ENCODE measurements at places on chromosomes 3 and 15. TPM values are rescaled to one million over a fixed set of nuclear protein-coding genes. Genes with fewer than 3 reads are reported as not detected.

Gene SMCO1
- not detected for total RNA-seq

Gene TRAIP
- total RNA-seq, result 7.9 TPM

Gene FOXL2NB
- total RNA-seq, result not detected

Gene CLDN16
- total RNA-seq, result not detected

Gene ZNF80
- total RNA-seq, result 1.7 TPM

GRCh38 chr3:173732237-173732636 lies 334.7 kb downstream of the NLGN1 start:
- no peak for DNase-seq

DNA sequence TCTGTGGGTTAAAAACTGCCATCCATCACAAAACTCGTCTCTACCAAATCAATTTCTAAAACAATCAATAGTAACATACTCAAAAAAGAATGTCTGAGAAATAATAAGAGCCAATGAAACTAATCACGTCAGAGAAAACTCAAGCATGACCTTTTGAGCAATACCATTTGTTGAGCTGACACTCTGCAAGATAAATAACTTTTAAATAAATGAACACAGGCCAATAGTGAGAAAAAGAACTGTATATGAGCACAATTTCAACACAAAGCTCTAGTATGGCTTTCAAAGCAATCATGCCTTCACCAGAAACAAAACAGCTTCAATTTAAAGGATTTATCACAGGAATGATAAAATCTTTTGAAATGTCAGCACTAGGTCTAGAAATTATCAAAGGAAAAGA lies 249.2 kb upstream of the SETMAR start:
- DNase-seq, result no peak

DNA sequence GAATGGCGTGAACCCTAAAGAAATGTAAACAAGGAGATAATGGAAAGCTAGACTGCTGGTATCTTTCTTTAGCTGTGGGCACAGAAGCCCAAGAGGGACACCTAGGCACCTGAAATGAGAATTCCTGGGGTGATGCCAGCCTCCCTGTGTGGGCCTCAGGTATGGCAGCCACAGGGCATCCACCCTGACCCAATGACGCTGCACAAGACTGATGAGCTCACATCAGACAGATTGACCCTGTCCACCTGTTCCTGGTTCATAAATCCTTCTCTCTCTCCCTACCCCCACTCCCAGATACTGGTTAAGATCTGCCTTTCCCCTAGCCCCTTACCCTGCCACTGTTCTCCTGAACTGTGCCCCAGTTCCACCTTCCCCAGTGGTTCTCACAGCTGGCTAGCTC lies 1.5 kb downstream of the GLB1 start:
- no peak for DNase-seq

DNA sequence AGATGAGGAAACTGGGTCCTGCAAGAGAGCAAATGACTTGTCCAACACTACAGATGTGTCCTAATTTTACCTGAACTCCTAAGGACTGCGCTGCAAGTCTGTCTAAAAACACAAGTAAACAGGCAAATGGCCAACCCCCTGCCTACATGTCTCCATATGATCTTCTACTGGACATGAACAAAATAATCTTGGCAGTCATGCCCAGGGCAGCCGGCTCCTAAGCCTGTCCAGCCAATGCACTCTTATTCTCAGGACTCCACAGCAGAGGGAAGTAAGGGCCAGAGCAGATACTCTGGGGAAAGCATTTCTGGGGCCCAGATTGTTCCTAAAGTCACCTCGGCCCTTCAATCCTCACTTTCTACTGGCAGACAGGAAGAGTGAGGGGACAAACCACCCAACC lies 10.3 kb downstream of the COLQ start:
- no peak for DNase-seq

- DNase-seq, result no peak
Measured at GRCh38 chr3:171950373-171950772, 89.0 kb upstream of the FNDC3B start.

DNA sequence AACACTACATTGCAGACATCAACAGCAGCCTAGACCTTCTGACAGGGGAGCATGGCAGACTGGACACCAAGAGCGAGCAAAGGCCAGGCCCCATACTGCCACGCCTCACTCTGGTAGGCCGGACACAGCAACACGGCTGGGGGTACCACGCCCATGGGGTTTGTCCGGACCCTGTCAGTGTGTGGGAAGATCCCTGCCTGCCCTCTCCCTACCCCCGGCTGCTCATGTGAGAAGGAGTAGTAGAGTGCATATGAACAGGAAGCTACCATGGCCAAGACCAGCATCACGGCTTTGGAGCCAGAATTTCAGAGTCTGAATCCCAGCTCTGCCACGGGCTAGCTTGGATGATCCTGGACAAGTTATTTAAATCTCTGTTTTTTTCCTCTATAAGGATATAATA lies 27.9 kb downstream of the ALDH1L1 start:
- DNase-seq, result no peak

GRCh38 chr15:35179739-35180138 lies 94.6 kb upstream of the NANOGP8 start:
- no peak for DNase-seq

- DNase-seq, result no peak
Measured at GRCh38 chr15:51935466-51936104, 36.0 kb downstream of the LEO1 start.

Measured in CD4-positive, CD25-positive, alpha-beta regulatory T cell (primary cell).